ENCODE measurements at places on chromosomes 12 and 14.

GRCh38 chr12:116430911-116431565 is 128.1 kb upstream of the MAP1LC3B2 start:
- DNase-seq, result no peak

- no peak for DNase-seq
Observed at GRCh38 chr12:63389211-63389610, 238.2 kb upstream of the AVPR1A start.

GRCh38 chr12:69105101-69105962 is 134.0 kb upstream of the CPSF6 start:
- DNase-seq, result no peak

DNA sequence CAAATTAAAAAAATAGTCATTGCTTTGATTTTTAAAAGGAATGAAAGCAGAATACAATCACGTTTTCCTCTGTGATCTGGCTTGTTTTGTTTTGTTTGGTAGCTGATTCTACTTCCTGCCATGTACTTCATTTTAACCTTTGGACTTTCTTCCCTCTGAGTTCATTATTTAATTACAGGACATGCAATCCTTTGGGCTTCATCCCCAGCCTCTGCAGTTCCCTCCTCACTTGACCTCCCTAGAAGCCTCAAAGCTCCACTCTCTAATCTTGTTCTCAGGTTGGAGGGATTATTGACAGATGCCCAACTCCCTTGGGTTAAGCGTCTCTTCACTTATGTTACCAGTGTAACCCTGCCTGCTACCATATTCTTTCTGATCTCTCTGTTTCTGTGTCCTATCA is 967.9 kb upstream of the SEL1L start:
- no peak for DNase-seq

DNA sequence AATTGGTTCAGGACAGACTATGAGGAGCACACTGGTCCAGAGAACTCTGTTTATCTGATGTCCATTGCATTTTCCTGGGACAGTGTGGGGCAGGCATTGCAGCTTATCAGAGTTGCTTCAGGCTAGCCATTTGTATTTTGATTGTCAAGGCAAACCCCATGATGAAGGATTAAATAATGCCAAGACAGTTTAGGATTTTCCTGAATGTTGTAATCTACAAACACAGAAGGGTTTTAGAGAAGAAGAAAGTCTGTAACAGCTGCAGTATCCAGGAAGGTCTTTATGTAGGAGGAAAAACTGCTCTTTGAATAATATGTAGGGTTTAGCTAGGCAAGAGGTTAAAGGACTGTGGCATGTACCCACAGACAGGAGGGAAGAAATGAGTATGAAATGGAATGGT is 32.2 kb upstream of the UNC79 start:
- no peak for DNase-seq

DNA sequence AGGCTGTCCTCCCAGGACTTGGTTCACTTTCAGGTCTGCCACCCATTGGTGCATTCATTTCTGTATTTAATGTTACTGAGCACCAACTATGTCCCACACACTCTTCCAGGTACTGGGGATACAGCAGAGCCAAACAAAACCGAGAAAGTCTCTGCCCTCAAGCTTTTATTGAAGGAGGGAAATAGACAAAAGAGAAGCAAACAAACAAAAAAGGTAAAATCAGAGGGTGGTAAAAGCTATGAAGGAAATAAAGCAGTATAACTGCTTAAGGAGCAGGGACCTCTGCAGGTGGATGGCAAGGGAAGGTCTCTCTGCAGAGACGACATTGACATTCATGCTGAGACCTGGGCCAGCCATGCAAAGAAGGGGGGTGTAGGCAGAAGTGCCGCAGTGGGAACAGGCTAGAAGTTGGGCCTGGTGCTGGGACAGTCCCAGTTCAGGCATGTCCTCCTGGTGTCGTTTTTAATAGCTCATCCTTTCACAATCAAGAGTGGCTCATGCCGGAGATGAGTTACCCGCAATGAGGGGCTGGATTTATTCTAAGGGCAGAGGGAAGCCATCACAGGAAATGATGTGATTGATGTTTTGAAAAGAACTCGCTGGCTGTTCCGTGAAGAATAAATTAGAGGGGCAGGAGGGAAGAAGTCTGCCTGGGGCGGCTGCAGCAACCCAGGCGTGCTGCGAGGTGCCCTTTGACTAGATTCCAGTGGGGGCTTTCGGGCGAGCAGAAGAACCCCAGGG is 72.8 kb downstream of the IRF2BPL start:
- DNase-seq, result no peak

GRCh38 chr12:12964255-12964654 is 12.3 kb upstream of the GPRC5D start:
- no peak for DNase-seq

DNA sequence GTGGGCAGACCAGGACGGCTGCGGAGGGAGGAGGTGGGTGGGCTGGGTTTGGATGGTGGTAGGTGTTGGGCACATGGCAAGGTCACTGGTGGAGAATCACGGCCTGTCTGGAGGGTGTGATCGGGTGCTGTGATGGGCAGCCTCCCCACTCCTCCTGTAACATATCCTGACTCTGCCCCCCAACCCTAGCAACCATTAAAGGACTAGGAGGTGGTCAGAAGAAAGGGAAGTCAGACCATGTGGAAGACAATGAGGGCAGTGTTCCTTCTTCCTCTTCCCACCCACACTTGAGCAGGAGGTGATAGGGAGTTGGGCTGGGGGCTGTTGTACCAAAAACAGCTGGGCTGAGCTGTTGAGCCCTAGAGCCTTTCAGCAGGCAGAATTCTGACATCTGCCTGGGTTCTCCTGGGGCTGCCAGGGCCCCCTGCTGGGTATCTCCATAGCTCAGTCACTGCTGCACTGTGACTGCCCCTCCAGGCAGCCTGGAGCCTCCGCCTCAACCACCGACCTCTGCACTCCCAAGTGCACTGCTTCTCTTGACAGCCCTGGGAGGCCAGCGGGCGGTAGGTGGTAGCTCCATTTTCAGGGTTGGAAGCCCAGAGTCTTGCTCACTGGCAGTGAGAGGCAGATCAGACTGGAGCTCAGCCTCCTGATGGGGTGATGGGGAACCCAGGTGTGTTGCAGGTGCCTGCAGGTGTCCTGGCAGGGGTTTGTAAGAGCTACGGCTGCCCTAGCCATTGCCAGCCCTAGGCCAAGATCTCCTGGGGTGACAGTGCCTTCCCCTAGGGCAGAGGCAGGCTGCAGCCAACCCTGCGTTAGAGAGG is 15.4 kb downstream of the VASH1 start:
- no peak for DNase-seq

GRCh38 chr12:51548241-51548640 is 42.8 kb upstream of the SCN8A start:
- no peak for DNase-seq

- no peak for DNase-seq
Observed at GRCh38 chr12:22039361-22039760, 6.7 kb upstream of the CMAS start.

- no peak for DNase-seq
Observed at GRCh38 chr12:65055859-65056258, 65.2 kb downstream of the WIF1 start.

DNA sequence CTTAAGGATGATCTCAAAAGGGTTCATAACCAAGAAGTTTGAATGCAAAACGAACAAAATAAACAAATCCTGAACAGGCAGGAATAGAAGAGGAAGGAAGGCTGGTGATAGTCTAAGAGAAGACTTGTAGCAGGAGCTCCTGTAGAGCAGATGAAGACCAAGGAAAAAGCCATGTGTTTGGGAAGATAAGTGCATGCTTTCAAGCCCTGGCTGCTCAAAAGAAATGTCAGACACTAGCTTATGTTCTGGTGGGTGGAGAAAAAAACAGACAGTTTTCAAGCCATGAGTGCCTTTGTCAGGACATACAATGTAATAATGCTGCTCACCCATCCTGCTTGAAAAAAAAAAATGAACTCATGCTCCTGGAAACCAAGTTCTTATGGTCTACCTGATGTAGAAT is 27.4 kb downstream of the TAOK3 start:
- DNase-seq, result no peak

DNA sequence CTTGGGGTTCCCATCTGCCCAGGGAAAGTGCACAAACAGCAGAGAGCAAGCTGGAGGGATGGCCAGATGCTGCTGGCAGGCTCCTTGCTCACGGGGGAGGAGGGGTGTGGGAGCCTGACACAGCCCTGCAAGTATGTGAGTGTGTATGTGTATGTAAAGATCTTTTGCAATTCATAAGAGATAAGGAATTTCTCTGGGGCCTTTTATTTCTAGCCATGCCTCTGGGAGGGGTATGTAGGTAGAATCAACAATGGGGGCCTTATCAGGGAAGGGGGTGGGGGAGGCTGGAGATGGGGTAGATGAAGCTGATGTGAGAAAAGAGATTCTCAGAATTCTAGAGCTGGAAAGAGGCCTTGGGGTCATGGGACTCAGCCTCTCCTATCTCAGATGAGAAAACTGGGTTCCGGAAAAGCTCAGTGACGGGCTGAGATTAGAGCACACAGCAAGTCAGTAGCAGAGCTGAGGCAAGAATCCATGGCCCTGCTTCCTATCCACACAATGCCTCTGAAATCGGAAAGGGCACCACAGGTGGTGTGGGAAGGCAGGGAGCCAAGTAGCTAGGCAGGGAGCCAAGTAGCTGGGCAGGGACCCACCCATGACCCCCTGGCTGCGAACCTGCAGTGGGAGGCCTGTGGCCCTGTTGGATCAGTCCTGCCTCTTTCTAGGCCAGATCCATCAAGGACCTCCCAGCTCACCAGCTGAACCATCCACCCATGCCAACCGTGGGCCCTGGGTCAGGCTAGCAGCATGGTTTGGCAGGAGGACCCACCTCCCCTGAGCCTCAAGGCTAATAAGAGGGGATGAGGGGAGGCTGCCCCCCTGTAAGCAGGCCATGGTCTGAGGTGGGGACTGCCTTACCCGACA is 54.7 kb downstream of the PLEKHG3 start:
- no peak for DNase-seq

- no peak for DNase-seq
Observed at GRCh38 chr12:69401940-69402339, 42.4 kb downstream of the YEATS4 start.

GRCh38 chr14:36580856-36581831 is 1.3 kb downstream of the NKX2-8 start:
- DNase-seq, result no peak

GRCh38 chr14:90445011-90445410 is 48.2 kb downstream of the CALM1 start:
- no peak for DNase-seq

DNA sequence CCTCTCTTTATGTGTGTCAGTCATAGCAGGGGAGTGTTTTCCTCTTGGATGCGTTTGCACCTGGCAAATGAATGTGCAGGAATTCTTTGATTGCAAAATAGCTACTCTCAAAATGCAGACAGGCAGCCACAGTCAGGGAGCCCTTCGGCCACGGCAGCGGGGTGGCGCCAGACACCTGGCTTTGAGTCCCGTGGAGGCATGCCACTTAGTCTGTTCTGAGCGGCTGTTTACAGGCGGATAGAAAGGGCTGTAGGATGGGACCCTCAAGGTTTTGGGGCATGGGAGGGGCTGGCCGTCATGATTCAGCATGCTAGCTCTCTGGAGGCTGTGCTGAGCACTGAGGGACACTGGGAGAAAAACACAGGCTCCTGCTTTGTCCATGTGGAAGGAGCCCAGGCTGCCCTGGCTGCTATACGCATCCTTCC is 117.1 kb downstream of the SLC25A47 start:
- no peak for DNase-seq

GRCh38 chr12:71477609-71478008 is 38.0 kb downstream of the LGR5 start:
- no peak for DNase-seq

- DNase-seq, result no peak
Observed at GRCh38 chr12:98863167-98863566, 218.1 kb downstream of the APAF1 start.

DNA sequence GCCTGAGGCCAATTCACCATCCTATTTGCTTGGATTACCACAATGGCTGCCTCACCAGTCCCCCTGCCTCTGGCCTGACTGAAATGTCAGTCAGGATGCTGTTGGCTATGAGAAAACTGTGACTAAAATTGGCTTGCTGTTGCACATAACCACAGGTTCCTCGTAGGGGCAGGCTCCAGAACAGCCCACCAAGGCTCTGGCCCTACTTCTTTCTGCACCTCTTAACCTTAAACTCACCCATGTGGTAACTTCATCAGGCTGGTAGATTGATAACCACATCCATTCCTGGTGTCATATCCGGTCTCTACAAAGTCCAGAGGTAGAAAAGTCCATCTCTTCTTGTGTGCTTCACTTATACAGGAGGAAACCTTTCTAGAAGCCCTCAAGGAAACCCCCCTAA is 172.4 kb upstream of the PLXNC1 start:
- no peak for DNase-seq

DNA sequence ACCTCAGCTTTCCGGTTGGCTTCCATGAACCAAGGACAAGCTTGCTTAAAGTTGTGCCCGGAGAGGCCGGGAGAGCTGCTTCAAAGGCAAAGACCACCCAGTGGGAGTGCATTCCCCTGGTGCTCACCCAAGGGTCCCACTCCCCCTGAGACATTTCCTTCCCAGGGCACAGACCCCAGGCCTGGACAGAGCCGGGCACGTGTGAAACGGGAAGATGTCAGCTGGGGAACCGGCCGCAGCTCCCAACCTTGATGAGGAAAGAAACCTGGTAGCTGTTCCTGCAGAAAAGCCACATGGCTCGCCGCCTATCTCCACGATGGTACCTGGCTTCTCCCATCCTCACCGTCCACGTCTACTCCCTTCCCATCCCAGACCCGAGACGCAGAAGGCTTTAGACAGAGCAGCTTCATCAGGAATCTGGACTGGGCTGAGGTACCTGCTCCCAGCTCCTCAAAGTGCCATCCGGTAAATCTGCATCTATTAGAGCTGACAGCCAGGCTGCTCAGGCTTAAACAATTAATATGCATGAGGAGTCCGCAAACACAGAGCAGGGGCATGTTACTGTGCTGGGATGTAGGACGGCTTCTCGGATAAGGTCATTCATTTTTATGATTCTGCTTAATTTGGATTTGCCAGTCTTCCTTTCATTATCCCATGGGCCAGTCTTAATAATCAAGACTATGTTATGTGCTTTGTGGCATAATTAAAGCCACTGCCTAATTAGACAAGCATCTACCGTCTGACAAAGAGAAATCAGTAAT is 53.1 kb downstream of the GALNT9 start:
- DNase-seq, result no peak

DNA sequence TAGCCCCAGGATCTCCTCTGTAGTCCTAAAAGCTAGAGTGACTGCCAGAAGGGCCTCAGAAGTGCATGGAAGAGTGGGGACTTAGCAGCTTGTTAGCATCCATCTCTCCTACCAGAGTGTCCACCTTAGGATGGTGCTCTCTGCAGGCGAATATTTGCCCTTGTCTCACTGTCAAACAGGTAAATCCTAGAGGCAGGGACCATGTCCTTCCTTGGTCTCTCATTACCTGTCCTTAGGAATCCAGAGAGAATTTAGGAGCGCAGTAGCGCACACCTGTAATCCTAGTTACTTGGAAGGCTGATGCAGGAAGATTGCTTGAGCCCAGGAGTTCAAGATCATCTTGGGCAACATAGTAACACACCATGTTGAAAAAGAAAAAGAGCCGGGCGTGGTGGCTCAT is 21.4 kb downstream of the AGAP2 start:
- no peak for DNase-seq

- DNase-seq, result peak; percentile 16
Observed at GRCh38 chr14:76386944-76387782, 11.2 kb downstream of the ESRRB start.

DNA sequence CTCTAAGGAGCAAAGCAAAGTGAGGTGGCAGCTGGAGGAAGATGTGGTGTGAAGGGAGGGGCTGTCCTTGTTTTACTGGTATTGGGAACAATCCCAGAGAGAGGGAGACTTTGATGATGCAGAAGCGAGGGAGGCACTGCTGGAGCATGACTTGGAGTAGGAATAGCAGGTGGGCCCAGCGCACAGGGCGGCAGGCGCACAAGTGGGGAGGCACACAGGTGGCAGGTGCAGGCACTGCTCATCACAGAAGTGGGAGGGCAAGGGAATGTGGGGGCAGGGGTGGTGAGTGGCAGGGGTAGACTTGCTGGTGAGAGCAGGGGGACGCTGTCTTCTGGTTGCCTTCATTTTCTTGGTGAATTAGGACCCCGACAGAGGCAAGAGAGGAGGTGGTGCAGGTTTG is 11.5 kb upstream of the IFI27 start:
- DNase-seq, result no peak

Measured in GM12864 (cell line).